ENCODE measurements at places on chromosomes 4 and X.

GRCh38 chr4:162104459-162105124 is 59.2 kb downstream of the FSTL5 start:
- no peak for DNase-seq

- DNase-seq = no peak
Measured at GRCh38 chrX:129721414-129721813, 17.4 kb upstream of the XPNPEP2 start.

GRCh38 chr4:72994670-72995069 is 74.8 kb downstream of the COX18 start:
- no peak for DNase-seq

DNA sequence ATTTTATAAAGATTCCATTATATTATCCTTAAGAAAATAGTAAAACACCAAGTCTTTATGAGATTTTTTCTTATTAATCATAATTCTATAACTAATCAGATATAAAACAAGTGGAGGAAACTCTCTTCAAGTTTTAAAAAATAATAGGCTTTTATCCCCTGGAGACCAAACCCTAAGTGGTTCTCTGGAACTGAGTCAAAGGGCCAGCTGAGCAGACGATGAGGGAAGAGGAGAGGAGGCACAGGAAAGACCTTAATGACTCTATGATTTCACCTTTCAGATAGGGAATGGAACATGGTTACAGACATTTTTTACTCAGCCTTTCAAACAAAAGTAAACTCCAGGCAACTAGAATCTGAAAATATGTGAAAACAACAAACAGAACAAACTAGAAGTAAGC is 201.8 kb downstream of the SLC39A8 start:
- no peak for DNase-seq

Measured in activated T-helper 1 cell treated with anti-CD3 and anti-CD28 coated beads, Interleukin-2, amount 50 U/mL, for 16 hours (primary cell).